ENCODE measurements at places on chromosomes 6 and 20.

GRCh38 chr6:38805127-38805655, 90.1 kb downstream of the DNAH8 start:
- DNase-seq = no peak

GRCh38 chr6:89251170-89251569, 34.0 kb upstream of the GABRR1 start:
- DNase-seq = no peak

DNA sequence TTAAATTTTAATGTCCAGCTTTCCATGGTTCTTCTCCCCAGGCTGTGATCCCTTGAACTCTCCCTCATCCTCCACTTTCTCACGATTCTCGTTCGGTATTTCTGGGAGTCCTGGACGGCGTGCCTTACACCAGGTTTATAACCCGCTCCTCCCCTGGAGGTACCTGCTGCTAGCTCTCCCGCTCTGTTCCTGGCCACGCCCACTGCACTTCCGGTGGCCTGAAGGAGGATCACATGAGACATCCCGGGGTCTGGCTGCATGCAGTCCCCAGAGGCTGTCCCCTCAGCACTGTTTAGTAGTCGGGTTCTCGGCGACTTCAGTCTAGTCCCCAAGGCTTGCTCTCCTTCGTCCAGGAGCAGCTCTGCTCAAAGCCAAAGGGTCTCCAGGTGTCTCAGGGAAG, 28.4 kb upstream of the GCLC start:
- DNase-seq = no peak

GRCh38 chr6:89348372-89348771, 4.2 kb downstream of the UBE2J1 start:
- DNase-seq = no peak

GRCh38 chr20:50197463-50198179, 7.0 kb downstream of the CEBPB start:
- no peak for DNase-seq

- no peak for DNase-seq
These were observed 472.3 kb upstream of the CITED2 start for GRCh38 chr6:139846538-139847456.

DNA sequence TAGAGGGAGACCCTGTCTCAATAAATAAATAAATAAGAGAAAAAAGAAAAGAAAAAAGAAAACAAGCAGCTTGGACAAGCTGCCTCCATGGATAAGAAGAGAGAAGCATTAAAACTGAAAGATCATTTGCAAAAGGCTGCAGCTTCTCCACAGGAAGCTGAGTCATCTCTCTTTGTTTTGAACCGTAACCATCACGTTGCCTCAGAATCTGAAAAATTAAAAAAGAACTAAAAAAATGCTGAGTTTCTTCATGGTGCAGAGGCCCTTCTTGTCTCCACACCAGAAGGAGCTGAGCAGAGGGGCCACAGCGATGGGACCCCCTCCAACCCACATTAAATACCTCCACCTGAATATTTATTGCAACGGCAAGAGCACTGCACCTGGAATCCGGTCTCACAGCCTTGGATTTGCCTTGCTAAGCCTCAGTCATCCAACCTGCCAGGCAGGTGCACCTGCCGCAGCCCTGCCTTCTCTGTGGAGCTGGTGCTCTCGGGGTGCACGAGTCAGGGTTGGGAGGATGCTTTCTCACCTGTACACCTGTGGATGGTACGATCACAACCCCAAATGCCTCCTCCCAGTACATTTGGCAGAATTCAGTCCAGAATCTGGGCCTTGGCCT, 28.1 kb downstream of the TOX2 start:
- peak; percentile 33 for DNase-seq

DNA sequence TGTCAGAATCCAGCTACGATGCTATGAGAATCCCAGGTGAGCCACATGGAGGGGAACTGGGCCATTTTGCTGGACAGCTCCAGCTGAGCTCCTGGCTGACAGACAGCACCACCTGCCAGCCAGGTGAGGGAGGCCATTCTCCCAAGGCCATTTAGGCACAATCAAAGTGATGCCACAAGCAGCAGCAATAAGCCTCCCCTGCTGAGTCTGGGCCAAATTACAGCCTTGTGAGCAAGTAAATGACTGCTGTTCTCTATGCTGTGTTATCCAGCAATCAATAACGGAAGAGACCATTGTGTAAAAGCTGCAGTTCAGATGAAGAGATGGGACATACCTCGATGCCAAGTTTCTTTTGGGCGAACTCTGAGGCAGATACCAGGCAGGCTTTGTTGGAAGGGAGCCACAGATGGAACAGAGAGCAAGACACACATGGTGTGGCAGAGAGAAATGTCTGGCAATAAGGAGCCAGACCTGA, 14.0 kb upstream of the SCGN start:
- no peak for DNase-seq

GRCh38 chr20:59821201-59821600, 112.2 kb downstream of the SYCP2 start:
- no peak for DNase-seq

- DNase-seq = no peak
These were observed 435.4 kb downstream of the BCKDHB start for GRCh38 chr6:80541886-80542285.
